ENCODE measurements at places on chromosomes 16 and 17. TPM values are rescaled to one million over a fixed set of nuclear protein-coding genes. Genes with fewer than 3 reads are reported as not detected.

Gene CD68
- not detected for total RNA-seq

Gene CAVIN1
- 0.32 TPM for total RNA-seq

Gene PRR35
- total RNA-seq: not detected

Gene SLC5A11
- not detected for total RNA-seq

Gene TBC1D3C
- not detected for total RNA-seq

Gene ABCA6
- 1.6 TPM for total RNA-seq

Gene PRRT2
- 91.0 TPM for total RNA-seq

DNA sequence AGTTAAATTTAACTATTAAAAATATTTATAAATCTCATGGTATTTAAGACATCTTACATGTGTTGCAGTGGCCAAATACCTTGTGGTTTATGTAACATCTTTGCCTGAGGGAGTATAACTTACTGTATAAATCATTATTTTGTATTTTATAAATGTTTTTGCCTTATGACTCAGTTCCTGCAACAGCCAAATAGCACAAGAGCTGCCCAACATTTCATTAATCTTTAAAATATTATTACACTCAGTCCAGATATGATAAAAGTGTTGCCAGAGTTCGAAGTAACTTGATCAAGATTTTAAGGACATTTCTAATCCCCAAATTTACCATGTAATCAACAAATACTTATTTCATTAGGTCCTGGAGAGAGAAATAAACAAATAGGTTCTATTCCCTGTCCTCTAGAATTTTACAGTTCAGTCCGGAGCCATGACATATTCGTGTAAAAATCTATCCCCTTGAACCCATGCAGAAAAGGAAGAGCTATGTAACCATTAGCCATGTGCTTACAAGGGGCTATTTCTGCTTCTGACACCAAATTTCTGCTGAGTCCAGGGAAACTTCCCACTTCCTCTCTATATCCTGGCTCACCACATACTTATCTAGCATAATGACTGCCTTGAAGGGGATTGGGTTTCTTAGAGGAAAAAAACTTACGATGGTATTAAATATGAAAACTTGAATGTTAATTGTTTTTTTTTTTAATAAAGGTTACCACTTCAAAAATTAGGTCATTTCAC lies 44.0 kb downstream of the IRX6 start:
- peaks cover 3% of the 10 kb centered on the region for H3K27me3 ChIP-seq
- DNase-seq: no peak
- no peaks in the 10 kb centered on the region for H3K36me3 ChIP-seq
- no peak overlapping the region for H3K27ac ChIP-seq
- H3K4me1 ChIP-seq: peaks cover 14% of the 10 kb centered on the region

DNA sequence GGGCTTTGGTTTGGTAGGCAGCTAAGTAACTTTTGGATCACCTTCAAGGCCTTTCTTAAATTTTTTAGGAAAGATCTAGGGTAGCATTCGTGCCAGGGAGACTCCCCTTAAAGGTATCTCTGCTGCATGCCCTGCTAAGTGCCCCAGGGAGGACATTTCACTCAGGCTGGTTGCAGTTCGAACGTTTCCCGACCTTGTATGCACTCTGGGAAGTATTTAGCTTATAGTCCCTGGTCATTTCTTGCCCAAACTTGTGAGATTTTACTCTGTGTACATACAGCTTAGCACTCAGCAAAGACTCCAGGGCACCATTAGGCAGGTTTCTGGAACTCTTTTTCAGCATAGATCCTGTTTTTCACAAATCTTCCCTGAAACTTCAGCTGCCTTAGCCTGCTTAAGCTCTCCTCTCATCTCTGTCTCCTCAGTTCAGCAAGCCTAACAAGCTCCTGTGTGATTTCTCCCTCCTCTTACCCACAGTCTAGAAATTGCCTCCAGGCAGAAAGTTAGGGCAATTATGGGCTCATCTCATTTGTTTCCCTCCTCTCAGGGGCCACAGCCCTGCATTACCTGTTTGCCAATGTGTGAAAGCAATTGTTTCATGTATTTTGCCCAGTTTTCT lies 84.6 kb downstream of the MRTFB start:
- peaks cover 5% of the 10 kb centered on the region for H3K27me3 ChIP-seq
- no peaks in the 10 kb centered on the region for H3K36me3 ChIP-seq
- peaks cover 3% of the 10 kb centered on the region for H3K4me1 ChIP-seq
- H3K4me3 ChIP-seq: no peak overlapping the region

GRCh38 chr17:17236295-17237025 lies 508 bp downstream of the FLCN start:
- DNase-seq: peak; percentile 47
- H3K27ac ChIP-seq: peak overlapping the region; percentile 100
- H3K27me3 ChIP-seq: peaks cover 14% of the 10 kb centered on the region
- peaks cover 26% of the 10 kb centered on the region for H3K4me1 ChIP-seq
- H3K4me3 ChIP-seq: peak overlapping the region; percentile 100
- no peaks in the 10 kb centered on the region for H3K36me3 ChIP-seq

GRCh38 chr17:73342050-73342522 lies 30.3 kb upstream of the CDC42EP4 start:
- peak overlapping the region; percentile 98 for H3K27ac ChIP-seq
- peaks cover 17% of the 10 kb centered on the region for H3K27me3 ChIP-seq
- H3K36me3 ChIP-seq: no peaks in the 10 kb centered on the region
- H3K4me3 ChIP-seq: peak overlapping the region; percentile 59
- peak; percentile 80 for DNase-seq

DNA sequence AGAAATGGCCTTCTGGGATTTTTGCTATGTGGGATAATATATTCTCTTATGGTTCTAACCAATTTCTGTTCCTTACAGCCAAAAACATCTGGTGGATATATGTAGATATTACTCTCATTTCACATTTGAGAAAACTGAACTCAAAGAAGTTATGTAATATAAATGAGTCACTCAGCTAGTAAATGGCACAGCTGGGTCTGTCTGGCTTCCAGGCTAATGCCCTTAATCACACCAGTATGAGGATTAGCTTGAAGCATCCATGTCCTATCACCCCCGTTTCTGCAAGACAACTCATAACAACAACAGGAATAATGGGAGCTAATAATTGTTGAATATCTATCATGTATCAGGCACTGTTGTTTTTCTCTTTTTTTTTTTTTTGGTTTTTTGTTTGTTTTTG lies 34.4 kb upstream of the USP7 start:
- no peak overlapping the region for H3K4me3 ChIP-seq
- no peaks in the 10 kb centered on the region for H3K36me3 ChIP-seq
- H3K27ac ChIP-seq: no peak overlapping the region
- no peaks in the 10 kb centered on the region for H3K27me3 ChIP-seq
- DNase-seq: no peak
- no peaks in the 10 kb centered on the region for H3K4me1 ChIP-seq

DNA sequence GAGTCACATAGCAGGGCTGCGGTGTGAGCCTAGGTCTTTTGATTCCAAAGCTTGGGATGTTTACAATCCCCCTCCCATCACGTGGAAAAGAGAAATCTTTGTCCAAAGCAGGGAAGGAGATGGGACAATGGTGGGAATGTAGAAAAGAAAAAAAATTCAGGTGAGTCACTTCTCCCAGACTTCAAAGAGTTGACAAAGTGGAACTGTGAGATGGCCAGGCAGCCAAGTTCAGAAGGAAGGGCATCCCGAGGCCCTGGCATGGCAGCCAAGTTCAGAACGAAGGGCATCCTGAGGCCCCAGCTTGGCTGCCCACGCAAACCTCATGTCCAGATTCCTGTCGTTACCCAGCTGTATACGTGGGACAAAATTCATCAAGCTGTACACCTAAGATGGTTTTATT lies 47.5 kb downstream of the FOXL1 start:
- H3K36me3 ChIP-seq: peaks cover 4% of the 10 kb centered on the region
- no peak for DNase-seq
- H3K27me3 ChIP-seq: peaks cover 2% of the 10 kb centered on the region
- no peak overlapping the region for H3K4me3 ChIP-seq

DNA sequence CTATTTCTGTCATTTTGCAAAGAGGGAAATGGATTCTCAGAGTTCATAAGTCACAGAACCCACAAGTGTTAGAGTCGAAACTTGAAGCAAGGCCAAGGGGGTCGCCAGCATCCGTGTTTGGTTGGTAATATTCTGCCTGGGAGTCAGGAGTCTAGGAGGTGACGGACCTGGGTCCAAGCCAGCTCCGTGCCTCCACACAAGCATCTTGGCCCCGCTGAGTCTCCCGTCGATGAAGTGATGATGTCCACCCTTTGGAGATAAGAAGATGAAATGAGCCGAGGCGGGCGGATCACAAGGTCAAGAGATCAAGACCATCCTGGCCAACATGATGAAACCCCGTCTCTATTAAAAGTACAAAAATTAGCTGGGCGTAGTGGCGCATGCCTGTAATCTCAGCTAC lies 53.2 kb upstream of the TNRC6C start:
- no peak overlapping the region for H3K27ac ChIP-seq
- no peak for DNase-seq
- no peaks in the 10 kb centered on the region for H3K36me3 ChIP-seq
- H3K4me1 ChIP-seq: peaks cover 2% of the 10 kb centered on the region
- H3K4me3 ChIP-seq: no peak overlapping the region

- no peaks in the 10 kb centered on the region for H3K36me3 ChIP-seq
- no peak overlapping the region for H3K4me3 ChIP-seq
- H3K4me1 ChIP-seq: no peaks in the 10 kb centered on the region
- no peak for DNase-seq
- H3K27me3 ChIP-seq: no peaks in the 10 kb centered on the region
These were observed 73.1 kb downstream of the WNT3 start for GRCh38 chr17:46745376-46745775.

DNA sequence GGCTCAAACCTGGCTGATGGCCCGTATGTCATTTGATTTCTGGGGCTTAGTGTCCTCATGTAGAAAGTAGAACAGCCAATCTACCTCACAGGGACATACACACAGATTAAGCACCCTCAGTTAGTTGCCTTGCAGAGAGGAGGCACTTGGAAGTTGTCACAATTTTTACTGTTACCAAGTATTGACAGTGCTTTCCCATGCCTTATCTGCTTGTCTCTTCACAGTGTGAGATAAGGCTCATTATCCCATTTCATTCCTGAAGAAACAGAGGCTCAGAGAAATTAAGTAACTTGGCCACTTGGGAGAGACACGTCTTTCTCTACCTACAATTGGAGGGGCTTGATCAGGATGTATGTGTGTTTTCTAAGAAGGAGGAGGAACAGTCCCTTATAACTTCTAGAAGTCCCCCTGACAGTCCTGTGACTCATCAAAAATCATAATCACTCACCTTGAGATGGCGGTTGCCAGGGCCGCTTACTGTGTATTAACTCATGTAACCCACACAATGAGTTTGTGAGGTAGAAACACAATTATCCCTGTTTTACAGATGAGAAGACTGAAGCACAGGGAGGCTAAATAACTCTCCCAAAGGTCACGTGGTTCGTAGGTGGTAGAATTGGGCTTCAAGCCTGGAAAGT lies 56.9 kb upstream of the LHX1 start:
- H3K36me3 ChIP-seq: peaks cover 18% of the 10 kb centered on the region
- no peak for DNase-seq
- no peak overlapping the region for H3K27ac ChIP-seq
- peaks cover under 1% of the 10 kb centered on the region for H3K27me3 ChIP-seq
- no peak overlapping the region for H3K4me3 ChIP-seq

GRCh38 chr16:29745121-29745852 lies 503 bp downstream of the C16orf54 start:
- H3K27me3 ChIP-seq: peaks cover 12% of the 10 kb centered on the region
- no peak overlapping the region for H3K4me3 ChIP-seq
- DNase-seq: no peak
- H3K36me3 ChIP-seq: no peaks in the 10 kb centered on the region
- no peaks in the 10 kb centered on the region for H3K4me1 ChIP-seq
- H3K27ac ChIP-seq: no peak overlapping the region

- H3K36me3 ChIP-seq: peaks cover 4% of the 10 kb centered on the region
- peaks cover 5% of the 10 kb centered on the region for H3K27me3 ChIP-seq
- peak; percentile 97 for DNase-seq
- H3K4me1 ChIP-seq: peaks cover 16% of the 10 kb centered on the region
- peak within 1 kb of the TSS; percentile 92 for H3K27ac ChIP-seq
- H3K4me3 ChIP-seq: peak within 1 kb of the TSS; percentile 86
These were observed at the start of gene CAMTA2 for GRCh38 chr17:4986951-4987766. TSS of gene CAMTA2 (minus strand) at chr17:4987675. CDS start at chr17:4986222, 1,453 bp downstream.

GRCh38 chr17:22518185-22518584 lies 825.9 kb downstream of the KCNJ18 start:
- peaks cover 4% of the 10 kb centered on the region for H3K27me3 ChIP-seq
- no peak overlapping the region for H3K4me3 ChIP-seq
- no peaks in the 10 kb centered on the region for H3K4me1 ChIP-seq
- no peak overlapping the region for H3K27ac ChIP-seq
- no peak for DNase-seq
- no peaks in the 10 kb centered on the region for H3K36me3 ChIP-seq

GRCh38 chr17:70919241-70919640 lies 749.9 kb downstream of the KCNJ2 start:
- H3K4me3 ChIP-seq: no peak overlapping the region
- H3K27me3 ChIP-seq: no peaks in the 10 kb centered on the region
- peaks cover 16% of the 10 kb centered on the region for H3K36me3 ChIP-seq
- no peak overlapping the region for H3K27ac ChIP-seq

DNA sequence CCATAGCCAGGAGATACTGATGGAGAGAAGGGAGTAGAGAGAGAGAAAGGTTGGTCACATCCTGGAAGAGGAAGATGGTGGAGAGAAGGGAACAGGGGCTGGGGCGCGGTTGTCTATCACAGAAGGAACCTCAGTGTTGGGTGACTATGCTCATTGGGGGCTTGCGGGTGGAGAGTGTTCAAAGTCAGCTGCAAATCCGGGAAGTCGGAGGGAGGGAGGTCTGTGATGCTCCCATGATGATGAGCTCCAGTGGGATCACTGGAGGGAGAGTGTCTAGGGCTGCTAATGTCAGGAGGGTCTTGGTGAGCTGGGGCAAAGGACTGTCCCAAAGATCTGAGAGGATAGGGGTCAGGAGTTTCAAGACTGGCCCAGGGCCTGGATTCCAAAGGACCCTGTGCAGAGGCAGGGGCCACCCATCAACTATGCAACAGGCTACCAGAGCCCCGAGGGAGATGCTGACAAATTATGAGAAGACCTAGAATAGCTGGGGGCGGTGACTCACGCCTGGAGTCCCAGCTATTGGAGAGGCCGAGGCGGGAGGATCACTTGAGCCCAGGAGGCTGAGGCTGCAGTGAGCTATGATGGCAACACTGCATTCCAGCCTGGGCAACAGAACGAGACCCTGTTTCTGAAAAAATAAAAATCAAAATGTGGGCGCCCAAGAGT lies 2.6 kb downstream of the SPDYE4 start:
- H3K27ac ChIP-seq: peak overlapping the region; percentile 11
- H3K27me3 ChIP-seq: peaks cover 2% of the 10 kb centered on the region
- H3K4me3 ChIP-seq: no peak overlapping the region
- DNase-seq: no peak
- H3K36me3 ChIP-seq: peaks cover 5% of the 10 kb centered on the region

GRCh38 chr16:76059186-76059585 lies 218.0 kb upstream of the CNTNAP4 start:
- H3K27ac ChIP-seq: no peak overlapping the region
- no peaks in the 10 kb centered on the region for H3K27me3 ChIP-seq
- no peak overlapping the region for H3K4me3 ChIP-seq
- H3K4me1 ChIP-seq: no peaks in the 10 kb centered on the region
- H3K36me3 ChIP-seq: no peaks in the 10 kb centered on the region

All from glutamatergic neuron (in vitro differentiated cells).